ENCODE measurements at places on chromosomes 4 and X.

GRCh38 chrX:74449322-74449936 is 28.1 kb downstream of the SLC16A2 start:
- no peak for DNase-seq

DNA sequence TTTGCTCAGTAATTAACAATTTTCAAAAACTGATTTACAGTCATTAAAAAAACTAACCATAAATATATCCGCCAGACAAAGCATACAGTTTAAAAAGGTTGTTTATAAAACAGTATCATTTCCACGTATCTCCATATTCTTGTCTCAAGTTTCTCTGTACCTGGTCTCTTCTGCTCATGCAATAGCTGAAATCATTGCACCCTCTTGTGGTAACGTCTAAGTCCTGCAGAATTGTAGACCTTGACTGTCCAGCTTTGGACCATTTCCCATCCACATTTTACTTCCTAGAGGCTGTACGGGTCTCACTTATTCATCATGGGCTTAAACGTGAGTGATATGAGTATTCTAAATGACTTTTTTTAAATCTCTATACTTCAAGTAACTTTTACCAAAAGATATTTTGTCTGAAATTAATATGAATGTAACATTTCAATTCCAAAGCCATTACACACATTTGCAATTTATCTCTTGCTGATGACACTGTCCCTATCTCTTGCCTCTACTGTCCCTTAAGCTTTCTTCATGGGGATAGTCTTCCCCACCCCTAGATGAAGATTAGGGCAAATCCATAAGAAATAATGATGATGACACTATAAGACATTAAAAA is 118.5 kb downstream of the BTC start:
- DNase-seq: peak; percentile 16

DNA sequence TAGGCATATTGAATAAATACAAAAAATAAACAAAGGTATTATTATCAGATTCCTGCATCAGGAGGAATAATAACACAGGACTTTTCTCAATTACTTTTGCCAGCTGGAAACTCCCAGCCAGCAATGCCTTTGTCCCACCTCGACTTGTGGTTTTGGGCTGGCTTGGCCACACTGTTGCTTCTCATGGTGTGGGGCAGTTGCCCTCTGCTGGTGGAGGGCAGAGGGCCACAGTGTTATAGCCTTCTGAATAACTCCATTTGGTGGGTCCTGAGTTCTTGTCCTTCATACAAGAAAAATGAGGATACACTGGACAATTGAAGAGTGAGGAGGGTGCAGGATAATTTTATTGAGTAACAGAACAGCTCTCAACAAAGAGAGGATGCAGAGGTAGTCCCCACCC is 1206.0 kb upstream of the ADGRL3 start:
- DNase-seq: no peak

- DNase-seq: no peak
These were observed 227.6 kb downstream of the GALNTL6 start for GRCh38 chr4:172040766-172041165.

DNA sequence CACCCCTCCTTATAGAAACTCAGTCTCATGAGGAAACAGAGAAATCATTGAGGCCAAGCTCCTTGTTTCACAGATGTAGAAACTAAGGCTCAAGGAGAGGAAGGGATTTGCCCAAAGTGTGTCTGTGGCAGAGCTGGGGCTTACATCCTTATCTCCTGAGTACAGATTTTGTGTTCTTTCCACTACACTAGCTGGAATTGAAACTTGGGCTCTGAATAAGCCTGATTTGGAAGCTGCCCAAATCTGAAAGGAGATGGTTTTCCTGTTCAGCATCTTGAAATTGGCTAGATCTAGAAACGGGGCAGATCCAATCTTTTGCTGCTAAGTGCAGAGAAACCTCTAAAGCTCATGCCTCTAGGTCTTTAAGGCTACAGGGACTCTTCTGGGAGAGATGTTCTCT is 24.3 kb downstream of the AWAT2 start:
- DNase-seq: no peak

DNA sequence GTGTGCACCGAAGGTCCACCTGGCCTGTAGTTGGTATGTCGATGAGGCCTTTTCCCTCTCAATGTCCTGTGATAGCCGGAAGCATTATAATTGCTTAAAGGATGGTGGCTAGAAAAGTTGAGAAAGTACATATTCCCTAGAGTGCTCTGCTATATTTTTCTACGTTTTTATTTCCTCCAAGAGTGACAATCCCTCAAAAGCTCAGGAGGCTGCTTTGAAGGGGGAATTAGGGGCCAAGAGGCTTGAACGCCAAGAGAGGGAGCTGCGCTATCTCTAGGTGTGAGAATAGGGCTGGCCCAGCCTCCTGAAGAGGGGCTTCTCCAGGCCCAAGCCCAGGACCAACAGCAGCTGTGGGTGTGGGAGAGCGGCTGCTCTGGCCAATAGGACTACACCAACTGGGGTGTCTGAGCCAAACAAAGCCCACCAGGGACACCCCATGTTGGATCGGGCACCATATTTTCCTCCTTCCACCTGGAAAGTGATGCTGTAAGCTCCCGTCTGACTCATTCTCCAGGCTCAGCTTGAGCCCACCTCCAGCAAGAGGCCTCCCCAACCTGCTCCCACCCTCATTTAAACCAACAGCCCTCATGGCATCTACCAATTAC is 124.0 kb downstream of the IRF2 start:
- no peak for DNase-seq

GRCh38 chr4:129113919-129114318 is 18.0 kb downstream of the C4orf33 start:
- DNase-seq: no peak

GRCh38 chr4:72352711-72353110 is 216.3 kb downstream of the ADAMTS3 start:
- DNase-seq: no peak

- DNase-seq: no peak
These were observed 26.7 kb upstream of the SLC2A9 start for GRCh38 chr4:10047967-10048366.
